ENCODE measurements at places on chromosomes 2 and 18.

DNA sequence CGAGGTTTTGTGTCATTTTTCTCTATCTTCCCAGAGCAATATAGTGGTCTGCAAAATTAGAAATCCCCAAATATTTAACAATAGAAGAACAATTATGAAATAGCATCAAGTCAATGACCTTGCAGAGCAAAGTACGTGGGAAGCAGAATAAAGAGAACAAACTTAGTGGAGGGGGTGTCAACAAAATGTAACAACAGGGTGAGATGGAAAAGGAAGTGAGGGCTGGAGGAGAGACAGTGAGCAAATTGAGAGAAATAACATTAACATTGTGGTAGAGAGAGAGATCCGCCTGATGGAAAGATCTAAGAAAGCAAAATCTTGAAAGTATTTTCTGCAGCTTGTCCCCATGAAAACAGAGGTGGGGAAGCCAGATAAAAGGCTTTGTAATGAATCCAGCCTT, 23.4 kb downstream of the ARHGAP15 start:
- DNase-seq, result no peak

DNA sequence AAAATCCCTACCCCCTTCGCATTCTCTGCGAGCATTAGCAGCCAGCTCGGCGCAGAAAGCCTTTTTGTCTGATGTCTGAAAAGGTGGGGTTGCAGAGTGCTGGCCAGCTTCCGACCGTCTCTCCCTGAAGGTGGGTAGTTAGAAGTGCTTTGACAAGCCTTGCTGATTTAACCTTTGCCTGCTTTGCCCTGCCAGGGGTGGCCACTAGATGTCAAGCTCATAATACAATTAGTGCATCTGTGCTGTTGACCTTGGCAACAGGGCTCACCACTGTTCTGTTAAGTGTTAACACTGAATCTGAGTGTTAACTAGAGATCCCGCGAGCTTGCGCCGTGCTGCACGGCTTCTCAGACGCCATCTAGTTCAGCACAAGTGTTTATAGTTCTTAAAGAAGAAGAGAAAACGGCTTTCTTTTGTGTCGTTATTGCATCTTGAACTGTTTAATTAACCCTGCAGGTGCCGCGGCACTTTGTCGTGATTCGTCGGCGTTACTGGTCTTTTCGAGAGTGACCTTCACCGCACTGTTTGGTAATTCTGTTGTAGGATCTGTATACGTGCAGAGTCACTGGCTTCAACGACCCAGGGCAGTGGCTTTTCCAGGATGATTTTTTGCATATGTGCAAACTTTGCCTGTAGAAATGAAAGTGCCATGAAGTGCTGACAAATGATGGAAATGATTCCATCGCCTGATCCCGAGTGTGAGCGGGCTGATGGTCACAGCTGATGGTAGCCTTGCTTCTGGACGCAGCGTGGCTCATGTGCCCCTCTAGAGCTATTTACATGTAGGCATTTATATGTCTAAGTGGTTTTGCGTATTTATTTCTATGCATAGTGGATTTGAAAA, 5.5 kb downstream of the SALL3 start:
- no peak for DNase-seq

GRCh38 chr18:32257084-32257785, 67.4 kb downstream of the MEP1B start:
- DNase-seq, result no peak

DNA sequence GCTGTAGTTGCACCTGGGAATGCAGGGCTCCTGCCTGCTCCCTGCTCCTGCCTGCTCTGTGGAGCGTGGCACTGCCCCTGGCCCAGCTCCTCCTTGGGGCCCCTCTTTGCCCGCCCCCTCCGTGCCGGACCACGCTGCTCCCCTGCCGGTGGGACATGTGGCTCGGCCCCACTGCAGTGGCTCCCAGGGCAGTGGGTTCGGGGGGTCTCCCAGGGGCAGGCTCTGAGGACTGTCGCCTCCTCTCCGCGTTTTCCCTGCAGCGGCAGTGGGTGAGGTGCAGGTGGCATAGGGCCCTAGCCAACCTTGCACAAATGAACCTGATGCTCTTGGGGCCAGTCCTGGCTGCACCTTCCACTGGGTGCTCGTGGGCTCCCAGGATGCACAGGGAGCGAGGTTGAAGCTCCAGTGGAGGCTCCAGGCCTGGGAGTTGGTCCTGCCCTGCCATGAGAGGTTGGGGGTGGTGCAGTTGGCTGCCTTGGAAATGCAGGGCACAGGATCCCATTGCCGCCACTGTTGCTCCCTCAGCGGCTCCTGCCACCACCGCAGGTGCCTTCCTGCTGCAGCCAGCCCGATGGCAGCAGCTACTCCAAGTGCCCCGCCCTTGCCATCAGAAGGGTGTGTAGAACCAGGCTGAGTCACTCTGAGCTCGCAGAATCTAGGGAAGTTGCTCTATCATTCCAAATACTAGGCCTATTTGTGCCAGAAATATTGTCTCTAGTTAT, 313.1 kb upstream of the SYT4 start:
- DNase-seq, result no peak

DNA sequence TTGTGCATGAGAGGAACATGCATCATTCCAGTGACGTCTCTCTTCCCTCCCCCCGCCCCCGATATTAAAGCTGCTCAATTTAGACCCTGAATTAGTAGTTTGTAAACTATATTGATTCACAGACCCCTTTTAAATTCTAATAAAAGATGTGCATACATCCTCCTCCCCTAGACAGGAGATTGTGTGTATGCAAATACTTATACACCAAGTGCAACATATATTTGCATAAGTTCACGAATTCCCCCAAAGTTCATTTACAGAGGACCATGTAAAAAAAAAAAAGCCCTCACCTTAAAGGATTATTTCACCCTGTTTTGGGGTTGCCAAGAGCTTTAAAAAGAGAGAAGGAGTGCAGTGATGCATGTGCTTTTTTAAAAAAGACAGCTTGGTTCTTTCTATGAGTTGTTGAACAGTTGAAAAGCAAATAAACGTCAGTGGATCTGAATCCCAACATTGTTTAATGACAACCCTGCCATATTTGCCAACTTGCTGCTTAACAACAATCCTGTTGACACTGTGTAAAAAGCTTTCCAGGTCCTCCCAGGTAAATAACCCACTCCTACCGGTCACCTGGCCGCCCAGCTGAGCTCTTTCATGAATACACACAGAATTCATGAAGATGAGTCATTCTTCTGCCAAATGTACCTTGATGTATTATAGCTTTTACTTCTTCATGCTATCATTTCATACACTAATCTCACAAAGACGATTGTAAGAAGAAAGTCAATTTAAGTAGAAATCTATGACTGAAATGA, 211.5 kb downstream of the IKZF2 start:
- DNase-seq, result no peak

DNA sequence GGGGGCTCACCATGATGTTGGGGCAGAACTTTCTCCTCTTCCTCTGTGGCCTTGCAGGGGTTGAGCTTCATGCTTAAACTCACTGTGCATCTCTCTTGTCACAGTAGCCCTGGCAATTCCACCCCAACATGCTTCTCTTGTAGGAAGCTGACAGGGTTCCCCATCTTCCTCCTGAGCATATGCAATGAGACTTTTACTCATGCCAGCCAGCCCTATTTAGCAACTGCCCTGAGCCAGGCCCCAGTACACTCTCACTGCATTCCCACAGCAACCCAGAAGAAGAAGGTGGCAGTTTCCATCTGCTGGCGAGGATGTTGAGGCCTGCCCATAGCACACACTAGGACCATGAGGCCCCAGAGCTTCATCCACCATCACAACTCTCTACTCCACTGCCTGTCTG, 72.2 kb upstream of the TEX51 start:
- DNase-seq, result no peak

DNA sequence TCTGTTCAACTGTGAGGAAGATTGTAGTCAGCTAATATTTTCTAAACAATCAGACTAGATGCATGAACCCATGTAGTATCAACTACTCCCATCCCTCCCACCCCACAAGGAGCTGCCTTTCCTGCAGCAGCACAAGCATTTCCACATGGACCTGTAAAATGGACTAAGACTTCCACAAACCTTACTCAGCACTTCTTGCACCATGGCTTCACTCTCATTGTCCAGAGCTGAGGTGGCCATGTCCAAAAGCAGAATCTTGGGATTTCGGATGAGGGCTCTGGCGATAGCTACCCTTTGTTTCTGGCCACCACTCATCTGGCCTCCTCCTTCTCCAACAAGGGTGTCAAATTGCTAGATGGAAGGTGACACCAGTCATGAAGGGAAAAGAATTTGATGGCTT, 61.3 kb downstream of the ABCB11 start:
- DNase-seq, result no peak

DNA sequence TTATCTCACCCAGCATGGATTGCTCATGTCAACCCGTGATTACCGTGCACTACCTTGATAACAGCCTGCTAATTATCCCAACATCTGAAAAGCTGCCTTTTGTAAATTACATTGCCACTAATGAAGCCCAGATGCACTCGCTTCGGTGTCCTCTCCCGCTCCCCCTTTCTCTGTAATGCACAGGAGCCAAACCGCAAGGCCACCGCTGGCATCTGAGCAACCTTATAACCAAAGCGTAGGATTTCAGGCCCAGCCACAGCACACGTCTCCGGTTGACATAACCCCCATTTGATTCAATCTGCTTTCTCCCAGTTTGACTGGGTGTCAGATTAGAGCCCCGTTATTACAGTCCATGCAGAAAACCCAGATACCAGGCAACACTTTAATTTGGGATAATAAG, 341.2 kb downstream of the ALK start:
- DNase-seq, result no peak

DNA sequence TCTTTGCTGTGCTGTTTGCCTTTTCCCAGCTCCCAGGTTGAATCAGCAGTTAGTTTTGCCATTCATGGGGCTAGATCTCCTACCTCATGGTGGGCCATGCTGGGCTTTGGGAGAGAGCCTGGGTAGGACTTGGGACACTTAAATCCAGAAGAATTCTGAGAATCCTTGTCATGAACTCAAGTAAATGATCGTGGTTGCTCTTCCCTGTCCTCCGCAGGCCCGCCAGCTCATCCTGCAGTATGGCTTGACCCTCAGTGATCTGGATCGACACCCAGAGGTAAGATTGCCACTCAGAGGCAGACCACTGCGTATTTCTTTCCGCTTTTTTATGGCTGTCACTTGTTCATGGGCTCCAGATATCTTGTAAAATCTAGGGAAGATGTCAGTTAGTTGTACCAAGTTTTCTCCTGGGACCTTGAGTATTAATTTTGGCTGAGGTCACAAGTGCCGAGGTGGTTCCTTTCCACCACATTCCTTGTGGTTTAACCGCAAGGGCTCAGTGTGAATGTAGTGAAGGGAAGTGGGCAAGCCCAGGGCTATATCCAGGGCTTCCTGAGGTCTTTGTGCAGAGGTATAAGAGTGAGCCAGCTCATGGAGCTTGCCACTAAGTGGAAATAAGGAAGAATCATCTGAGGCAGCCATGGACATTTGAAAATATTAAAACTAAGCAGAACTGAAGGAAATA, 37.7 kb downstream of the RPIA start:
- DNase-seq, result no peak

DNA sequence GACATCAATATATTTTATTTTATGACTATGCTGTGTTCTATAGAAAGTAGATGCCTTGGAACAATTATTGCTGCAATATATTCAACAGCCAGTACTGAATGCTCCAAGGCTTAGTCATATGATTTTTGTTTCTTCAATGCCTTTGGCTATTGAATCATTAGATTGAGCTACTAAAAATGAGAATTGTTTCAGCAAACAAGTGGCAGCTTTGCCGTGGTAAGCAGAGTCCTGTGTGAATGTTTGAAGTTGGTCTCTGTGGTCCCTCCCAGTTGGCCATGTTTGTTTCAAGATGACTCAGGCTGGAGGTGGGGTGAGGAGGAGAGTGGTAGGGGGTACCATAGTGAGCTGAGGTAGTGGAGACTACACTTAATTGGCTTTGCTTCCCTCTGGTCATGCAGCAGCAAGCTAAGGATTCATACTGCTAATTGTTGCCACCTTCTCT, 198.6 kb upstream of the EPAS1 start:
- no peak for DNase-seq

DNA sequence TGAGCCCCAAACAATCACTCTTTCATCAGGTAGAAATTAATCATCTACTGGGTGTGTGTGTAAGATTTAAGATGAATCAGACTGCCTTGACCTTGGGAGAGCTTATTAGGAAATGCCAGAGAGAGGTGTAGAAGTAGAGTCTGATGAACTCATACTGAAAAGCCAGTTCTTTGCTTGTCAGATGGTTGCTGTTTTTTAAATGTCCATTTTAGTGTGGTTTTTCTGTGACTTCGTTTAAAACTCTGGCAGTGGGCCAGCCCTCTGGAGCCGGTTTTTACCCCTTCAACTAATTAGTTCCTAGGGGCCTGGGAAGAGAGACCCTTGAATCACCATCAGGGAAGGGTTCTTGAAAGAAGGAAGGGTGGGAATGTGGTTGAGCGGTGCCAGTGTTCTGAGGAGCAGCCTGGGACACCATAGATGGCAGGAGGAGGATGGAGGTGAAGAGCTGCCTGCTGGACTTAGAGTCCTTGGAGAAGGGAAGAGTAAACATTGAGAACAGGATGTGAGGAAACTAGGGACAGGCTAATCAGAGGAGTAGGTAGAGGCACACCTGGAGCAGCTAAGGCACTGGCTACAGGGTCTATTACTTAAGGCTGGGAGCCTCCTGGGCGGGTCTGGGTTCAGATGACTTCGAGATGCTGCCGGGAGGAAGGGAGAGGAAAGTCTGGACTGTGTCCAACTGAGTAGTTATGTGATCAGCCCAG, 66.1 kb downstream of the LRRFIP1 start:
- no peak for DNase-seq

DNA sequence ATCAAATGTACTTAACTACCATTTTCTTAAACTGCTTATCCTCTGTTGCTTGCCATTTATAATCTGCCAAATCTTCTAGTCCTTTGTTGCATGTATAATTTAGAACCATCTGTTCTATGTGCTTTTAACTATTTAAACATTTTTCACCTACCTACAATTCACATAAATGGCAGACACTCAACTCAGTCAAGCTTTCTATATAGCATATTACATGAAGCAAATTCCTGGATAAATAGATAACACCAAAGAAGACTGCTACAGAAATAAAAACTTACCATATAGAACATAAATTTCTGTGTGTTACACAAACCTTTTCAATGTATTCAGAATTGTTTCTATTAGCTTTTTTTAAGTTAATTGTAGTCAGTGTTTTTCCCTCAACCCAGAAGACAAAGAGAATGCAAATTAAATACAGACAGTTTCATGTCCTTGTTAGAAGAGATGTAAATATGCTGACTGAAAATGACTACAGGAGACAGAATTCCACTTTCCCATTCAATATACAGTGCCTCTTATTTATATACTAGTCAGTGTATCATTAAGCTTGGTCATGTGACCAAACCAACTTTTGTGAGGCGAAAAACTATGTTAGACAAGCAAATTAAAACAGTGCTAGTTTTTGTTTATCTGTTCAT, 2.6 kb downstream of the BAZ2B start:
- peak; percentile 28 for DNase-seq

DNA sequence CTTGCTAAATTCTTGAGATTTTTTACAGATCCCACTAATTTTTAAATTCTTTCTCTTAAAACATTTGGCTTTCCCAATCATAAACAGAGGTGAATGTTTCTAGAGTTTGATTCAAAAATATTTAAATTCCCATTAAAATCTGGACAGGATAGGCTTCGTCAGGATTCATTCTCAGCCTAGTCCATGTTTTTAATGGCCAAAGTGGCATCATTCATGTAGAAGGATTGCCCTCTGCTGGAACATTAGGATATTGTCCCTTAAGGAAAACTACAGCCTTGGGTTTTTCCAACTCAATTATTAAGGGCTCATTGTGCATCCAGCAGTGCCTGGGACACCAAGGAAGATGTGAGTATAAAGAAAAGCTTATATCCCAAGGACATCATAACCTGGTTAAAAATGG, 71.7 kb downstream of the TPGS2 start:
- DNase-seq, result no peak
